ENCODE measurements at places on chromosomes 2 and 18.

GRCh38 chr2:242019344-242019743, 149.8 kb downstream of the RTP5 start:
- DNase-seq = no peak

GRCh38 chr2:133541797-133542196, 26.5 kb downstream of the NCKAP5 start:
- no peak for DNase-seq

GRCh38 chr2:25090801-25091200, 48.9 kb downstream of the EFR3B start:
- no peak for DNase-seq

DNA sequence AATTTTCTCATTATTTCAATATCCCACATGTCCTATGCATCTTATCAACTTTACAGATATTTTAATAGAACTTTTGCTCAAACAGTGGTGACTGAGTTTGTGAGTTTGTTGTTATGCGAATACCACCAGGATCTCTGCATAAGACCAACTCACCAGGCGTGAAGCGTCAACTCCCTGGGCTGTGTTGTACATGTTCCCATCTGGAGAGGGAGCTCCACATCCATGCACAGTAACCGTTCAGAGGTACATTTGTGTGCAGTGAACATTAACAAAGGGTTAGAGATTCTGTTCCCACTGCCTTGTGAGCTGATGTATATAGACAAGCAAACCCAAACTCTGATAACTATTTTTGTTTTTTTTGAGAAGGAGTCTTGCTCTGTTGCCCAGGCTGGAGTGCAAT, 188.7 kb downstream of the MYT1L start:
- DNase-seq = no peak

GRCh38 chr2:200337621-200338020, 31.1 kb downstream of the SPATS2L start:
- no peak for DNase-seq

DNA sequence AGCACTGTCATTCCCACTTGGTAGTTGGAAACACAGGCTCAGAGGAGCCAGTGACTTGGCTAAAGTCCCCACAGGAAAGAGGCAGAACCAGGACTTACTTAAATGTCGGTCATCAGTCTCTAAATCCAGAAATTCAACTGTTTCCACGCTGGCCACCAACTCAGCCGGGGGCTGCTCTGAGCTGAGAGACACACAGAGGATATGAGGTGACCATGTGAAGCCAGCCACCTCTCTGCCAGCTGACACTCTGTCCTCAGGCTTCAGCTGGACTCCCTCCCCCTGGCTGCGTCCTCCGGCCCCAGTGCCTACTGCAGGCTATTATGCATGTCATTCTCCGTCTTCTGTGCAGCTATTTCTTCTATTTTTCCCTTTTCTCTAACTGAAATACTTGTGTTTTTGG, 168.9 kb downstream of the ANKRD30B start:
- no peak for DNase-seq

DNA sequence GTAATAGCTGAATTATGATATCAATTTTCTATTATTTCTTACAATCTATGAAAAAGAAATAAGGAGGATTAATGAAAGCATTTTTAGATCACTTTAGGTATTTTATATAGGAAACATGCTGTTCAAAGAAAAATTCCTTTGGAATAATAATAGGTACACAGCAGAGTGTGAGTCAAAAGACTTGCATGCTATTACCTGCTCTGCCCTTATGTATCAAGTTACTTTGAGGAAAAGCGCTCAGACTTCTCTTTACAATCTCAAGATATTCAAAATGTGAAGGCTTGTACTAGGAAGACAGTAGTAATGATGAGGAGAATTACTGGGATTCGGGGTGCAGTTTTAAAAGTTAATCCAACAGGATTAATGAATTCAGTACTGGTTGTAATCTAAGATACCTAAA, 29.1 kb upstream of the RNU4ATAC start:
- DNase-seq = no peak

- no peak for DNase-seq
Measured at GRCh38 chr18:64415218-64415617, 266.3 kb upstream of the LINC00305 start.

- DNase-seq = no peak
Measured at GRCh38 chr2:86368161-86368824, 30.9 kb upstream of the REEP1 start.

- DNase-seq = no peak
Measured at GRCh38 chr18:57523171-57523956, 63.1 kb downstream of the FECH start.

DNA sequence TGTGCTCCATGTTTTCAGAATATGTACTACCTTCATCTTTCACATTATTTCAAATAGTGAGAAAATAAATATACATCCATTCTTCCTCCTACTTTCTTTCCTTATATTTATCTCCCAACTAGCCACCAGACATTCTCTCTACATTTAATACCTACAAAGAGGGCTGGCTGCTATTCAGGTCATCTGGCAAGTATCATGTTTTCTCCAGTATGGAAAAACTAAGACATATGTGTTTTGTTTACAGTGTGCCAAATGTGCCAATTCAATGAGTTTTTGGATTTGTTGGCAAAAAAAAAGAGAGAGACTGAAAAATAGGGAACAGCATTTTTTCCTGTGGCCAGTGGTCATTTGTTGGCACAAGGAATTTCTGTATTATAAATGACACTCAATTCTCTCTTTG, 1207.3 kb downstream of the DPP10 start:
- DNase-seq = no peak

- no peak for DNase-seq
Measured at GRCh38 chr2:239184968-239185903, 215.6 kb downstream of the HDAC4 start.

- no peak for DNase-seq
Measured at GRCh38 chr2:11169333-11169732, 14.1 kb downstream of the SLC66A3 start.

- DNase-seq = no peak
Measured at GRCh38 chr2:27956888-27957287, 66.4 kb downstream of the BABAM2 start.

GRCh38 chr18:56593906-56594305, 44.5 kb downstream of the TXNL1 start:
- DNase-seq = no peak

DNA sequence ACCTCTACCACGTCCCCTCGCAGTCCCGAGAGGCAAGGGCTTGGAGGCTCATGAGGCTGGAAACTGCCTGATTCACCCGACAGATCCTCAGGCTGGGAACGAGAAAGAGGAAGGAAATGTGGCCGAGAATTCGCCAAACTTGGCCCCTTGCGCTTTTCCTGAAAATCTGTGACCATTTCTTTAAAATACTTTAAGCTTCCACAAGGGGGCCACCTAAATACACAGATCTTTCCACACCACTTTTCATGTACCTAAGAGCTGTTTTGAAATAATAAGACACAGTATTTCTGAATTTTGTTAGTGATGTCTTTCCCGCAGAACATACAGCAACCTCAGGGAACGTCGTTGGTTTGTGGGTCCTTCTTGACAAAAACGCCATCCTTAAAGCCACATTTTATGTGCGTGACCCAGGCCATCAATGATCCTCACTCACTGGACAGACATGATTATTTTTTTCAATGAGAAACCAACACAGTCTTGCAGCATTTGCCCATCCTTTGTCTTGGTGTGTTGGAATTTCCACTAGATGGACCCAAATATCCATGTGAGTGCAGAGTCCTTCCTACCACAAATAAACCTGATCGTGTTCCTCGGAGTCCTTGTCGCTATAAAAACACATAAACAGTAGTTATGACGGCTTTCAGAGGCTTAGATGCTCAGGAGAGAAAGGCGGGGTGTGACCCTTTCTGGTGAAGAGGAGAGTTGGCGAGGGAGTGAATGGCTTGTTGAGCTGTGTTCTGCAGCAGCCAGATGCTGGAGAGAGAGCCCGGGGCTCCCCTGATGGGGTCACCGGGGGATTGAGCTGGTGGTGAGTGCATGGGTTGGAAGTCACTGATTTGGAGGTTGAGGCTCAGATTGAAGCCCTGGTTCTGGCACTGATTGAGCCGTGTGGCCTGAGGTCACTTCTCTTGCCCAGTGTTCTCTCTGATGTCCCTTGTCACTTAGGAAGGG, 25.0 kb downstream of the DCDC2C start:
- DNase-seq = no peak

- DNase-seq = no peak
Measured at GRCh38 chr2:164993287-164994016, 38.1 kb upstream of the SLC38A11 start.

- peak; percentile 27 for DNase-seq
Measured at GRCh38 chr2:109128616-109129355, at the start of gene SH3RF3. Gene SH3RF3 (plus strand): TSS chr2:109129205.

GRCh38 chr18:78579854-78580577, 399.6 kb upstream of the SALL3 start:
- DNase-seq = no peak

DNA sequence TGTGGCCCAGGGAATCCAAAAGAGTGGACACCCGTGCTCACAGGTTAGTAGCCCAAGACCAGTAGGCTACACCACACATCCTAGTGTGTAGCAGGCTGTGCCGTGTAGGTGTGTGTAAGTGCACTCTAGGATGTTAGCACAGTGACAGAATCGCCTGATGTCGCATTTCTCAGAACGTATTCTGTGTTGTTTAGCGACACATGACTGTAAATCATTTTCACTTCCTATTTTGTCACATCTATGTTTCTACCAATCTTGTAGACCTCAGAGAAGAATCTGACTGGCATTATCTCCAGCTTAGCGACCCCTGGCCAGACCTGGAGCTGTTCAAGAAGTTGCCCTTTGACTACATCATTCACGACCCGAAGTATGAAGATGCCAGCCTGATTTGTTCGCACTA, 45.1 kb downstream of the NTSR2 start:
- no peak for DNase-seq

- no peak for DNase-seq
Measured at GRCh38 chr2:69734035-69734611, 7.8 kb upstream of the ANXA4 start.

Data from substantia nigra (tissue), 51 donors.